Left lobe of liver (tissue), 2 donors: ENCODE measurements at places on chromosomes 3 and 15. TPM values are rescaled to one million over a fixed set of nuclear protein-coding genes. Genes with fewer than 3 reads are reported as not detected.

The CCR9 gene
- total RNA-seq: 0.15 TPM

The THBS1 gene
- total RNA-seq: 20.1 TPM

The ISG20 gene
- 5.7 TPM for total RNA-seq

The PLCH1 gene
- 0.08 TPM for total RNA-seq

The SELENOK gene
- 30.3 TPM for total RNA-seq

The PODXL2 gene
- 1.5 TPM for total RNA-seq

- no peak for DNase-seq
These were observed 14.7 kb downstream of the RARRES1 start for GRCh38 chr3:158717576-158717975.

GRCh38 chr3:185176750-185177359 is 24.0 kb upstream of the C3orf70 start:
- DNase-seq: no peak
